ENCODE measurements at places on chromosomes 3 and 15. TPM values are rescaled to one million over a fixed set of nuclear protein-coding genes. Genes with fewer than 3 reads are reported as not detected.

- no peak for DNase-seq
- H3K4me3 ChIP-seq: no peak overlapping the region
- H3K4me1 ChIP-seq: no peaks in the 10 kb centered on the region
- H3K27me3 ChIP-seq: no peaks in the 10 kb centered on the region
These were observed 210.1 kb upstream of the ARHGEF26 start for GRCh38 chr3:153911116-153911515.

DNA sequence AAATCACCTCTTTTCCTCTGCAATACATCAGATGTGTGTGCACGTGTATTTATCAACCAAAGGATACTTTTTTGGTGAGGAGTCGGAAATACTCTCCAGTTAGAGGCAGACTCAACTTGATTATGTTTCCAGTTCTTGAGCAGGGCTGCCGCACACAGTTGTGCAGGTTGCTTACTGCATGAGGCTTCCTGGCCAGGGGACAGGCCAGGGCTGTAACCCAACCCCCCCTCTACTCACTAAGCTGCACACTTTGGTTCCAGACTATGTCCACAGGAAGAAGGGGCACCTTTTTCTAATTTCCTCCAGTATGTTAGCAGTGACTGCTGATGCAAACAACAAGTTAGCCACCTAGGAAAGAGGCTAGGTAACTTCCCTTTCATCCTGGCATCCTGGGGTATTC is 476.9 kb upstream of the TBL1XR1 start:
- H3K27ac ChIP-seq: no peak overlapping the region
- H3K36me3 ChIP-seq: no peaks in the 10 kb centered on the region
- no peak for DNase-seq
- no peak overlapping the region for H3K4me3 ChIP-seq

GRCh38 chr3:12180218-12180617 is 21.5 kb upstream of the TIMP4 start:
- H3K4me1 ChIP-seq: peaks cover 2% of the 10 kb centered on the region
- H3K4me3 ChIP-seq: no peak overlapping the region
- no peaks in the 10 kb centered on the region for H3K36me3 ChIP-seq
- DNase-seq: peak; percentile 85

DNA sequence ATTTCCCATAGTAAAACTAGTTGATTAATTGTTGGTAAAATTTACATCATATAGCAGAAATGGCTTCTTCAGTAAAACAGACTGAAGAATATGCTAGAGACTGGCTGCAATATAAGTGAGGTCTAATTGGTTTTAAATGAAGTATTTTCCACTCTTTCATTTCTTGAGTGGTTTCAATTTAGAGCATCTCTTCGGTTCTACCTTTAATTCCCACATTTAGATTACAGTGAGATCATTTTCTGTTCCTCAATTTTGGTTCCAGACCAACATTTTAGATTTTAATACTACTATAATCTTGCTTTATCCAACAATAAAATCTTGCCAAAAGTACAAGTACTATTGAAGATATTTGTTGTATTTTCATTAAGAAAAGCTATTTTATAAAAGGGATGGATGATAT is 1.0 kb upstream of the LRCH3 start:
- H3K27me3 ChIP-seq: no peaks in the 10 kb centered on the region
- no peak for DNase-seq
- H3K4me1 ChIP-seq: peaks cover 2% of the 10 kb centered on the region
- H3K4me3 ChIP-seq: no peak overlapping the region
- H3K27ac ChIP-seq: no peak overlapping the region

- no peaks in the 10 kb centered on the region for H3K36me3 ChIP-seq
- DNase-seq: no peak
- H3K4me3 ChIP-seq: no peak overlapping the region
- H3K4me1 ChIP-seq: no peaks in the 10 kb centered on the region
These were observed 372.3 kb downstream of the SV2B start for GRCh38 chr15:91472316-91472756.

The THSD4 gene
- total RNA-seq: 53.8 TPM

The EXD1 gene
- total RNA-seq: not detected
